ENCODE measurements at places on chromosomes 2 and 18.

DNA sequence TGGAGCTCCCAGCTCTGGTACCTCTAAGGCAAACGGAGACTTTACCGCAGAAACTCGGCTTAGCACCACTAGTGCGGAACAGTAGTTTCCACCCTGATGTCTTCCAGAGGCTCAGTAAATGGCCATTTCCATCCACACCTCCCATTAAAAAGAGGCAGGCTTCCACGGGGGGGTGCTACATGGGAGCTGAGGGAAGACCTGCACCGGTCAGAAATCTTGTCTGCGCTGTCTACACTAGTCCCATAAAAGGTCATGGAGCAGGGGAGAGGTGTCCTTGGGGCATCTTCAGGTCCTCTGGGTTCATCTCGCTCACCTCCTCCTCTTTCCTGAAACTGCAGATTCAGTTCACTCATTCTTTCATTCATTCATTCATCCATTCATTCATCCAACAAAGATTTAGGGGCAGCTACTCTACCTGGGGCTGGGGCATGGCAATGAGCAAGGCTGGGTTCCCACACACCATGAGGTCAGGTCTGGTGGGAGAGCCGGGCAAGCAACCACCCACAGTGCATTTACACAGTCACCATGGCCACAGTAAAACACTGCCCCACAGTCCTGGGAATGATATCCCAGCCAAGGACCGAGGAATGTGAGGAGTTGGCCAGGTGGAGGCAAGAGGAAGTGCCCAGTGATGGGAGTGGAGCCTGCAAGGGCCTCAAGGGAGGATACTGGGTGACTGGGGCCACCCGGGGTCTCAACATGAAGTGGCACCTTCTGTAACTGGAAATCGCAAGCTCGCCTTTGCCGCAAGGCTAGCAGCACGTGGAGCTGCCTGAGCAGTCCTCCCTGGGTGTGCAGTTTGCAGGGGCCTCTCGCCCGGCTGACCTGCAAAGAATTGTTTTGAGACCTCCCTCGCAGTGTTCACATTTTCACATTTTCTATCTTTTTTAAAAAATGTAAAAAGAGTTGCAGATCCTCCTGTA is 180.2 kb upstream of the RAB6C start:
- no peak for DNase-seq

GRCh38 chr18:72460210-72460680 is 83.9 kb downstream of the CBLN2 start:
- DNase-seq = no peak

DNA sequence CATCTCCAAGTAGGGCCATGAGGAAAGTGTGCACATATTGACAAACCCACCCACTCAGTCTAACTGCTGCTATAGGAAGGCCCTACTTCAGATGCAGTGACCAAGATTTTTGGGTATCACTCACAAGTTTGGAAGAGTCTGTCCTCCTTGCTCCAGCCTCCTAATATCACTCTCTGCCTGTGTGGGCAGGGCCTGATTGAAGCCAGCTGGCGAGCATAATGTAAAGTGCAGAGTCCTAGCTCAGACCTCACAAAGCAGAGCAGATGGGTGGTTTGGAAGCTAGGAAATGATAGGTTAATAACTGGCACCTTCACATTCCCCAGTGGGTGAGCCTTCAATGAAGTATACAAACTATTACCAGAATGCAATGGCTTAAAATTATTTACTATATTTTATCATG is 11.2 kb upstream of the SULT1C3 start:
- DNase-seq = no peak

DNA sequence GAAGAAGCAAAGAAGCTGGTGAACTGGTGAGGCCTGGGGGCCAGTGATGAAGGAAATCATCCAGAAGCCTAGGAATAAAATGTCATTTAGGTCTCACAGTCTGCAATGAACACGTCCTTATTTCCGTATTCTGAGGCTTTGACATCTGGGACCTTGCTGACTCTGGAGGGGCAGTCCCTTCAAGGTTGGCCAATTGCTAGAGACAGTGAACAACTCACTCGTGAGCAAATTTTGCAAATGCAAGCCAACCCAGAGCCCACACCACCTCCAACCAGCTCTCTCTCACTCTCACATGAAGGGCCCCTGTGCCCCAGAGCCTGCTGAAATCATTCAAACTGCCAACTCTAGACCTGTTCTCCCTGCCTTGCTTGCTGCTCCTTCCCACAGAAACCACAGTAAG is 279.1 kb upstream of the LYPD1 start:
- no peak for DNase-seq

- no peak for DNase-seq
These were observed 36.0 kb downstream of the ANKRD29 start for GRCh38 chr18:23626451-23627279.

- DNase-seq = no peak
These were observed 53.9 kb downstream of the PRKRA start for GRCh38 chr2:178397002-178397605.

DNA sequence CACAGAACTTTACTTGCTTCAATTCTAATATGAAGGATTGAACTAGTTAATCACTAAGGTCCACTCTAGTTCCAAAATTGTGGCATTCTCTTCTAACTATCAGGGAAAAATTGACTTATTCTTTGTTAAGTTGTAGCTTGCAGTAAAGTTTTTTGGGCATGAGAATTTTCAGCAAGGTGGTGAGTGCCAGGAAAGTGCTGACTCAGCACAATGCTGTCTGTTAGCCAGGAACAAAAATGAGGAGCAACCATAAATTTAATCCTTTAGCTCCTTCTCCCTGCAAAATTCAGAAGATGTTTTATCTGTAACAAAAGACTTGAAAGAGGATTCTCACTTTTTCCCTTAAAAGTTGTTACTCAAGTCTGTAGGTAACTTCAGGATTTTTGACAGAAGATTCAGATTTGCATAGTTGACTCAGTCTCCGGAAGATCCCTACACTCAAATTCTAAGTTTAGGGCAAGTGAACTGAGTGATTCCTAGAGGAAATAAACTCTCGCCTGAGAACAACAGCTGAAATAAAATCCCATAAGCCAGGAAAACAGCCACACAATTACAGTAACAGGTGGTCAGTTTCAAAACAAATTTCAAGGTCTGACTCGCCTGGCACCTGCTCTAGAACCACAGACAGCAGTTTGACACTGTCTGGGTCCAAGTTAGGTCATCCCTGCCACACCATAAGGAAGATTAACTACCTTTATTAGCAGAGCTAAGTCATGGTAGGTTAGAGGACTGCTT is 20.2 kb upstream of the DARS1 start:
- DNase-seq = no peak

GRCh38 chr18:42105394-42105793 is 150.4 kb downstream of the PIK3C3 start:
- no peak for DNase-seq

- DNase-seq = no peak
These were observed 79.5 kb upstream of the ALPP start for GRCh38 chr2:232299084-232299483.

GRCh38 chr2:112272669-112273068 is 2.7 kb upstream of the ZC3H6 start:
- DNase-seq = no peak

GRCh38 chr2:71564361-71564760 is 111.0 kb downstream of the DYSF start:
- no peak for DNase-seq

- DNase-seq = no peak
These were observed 33.0 kb downstream of the ADI1 start for GRCh38 chr2:3486047-3487027.

DNA sequence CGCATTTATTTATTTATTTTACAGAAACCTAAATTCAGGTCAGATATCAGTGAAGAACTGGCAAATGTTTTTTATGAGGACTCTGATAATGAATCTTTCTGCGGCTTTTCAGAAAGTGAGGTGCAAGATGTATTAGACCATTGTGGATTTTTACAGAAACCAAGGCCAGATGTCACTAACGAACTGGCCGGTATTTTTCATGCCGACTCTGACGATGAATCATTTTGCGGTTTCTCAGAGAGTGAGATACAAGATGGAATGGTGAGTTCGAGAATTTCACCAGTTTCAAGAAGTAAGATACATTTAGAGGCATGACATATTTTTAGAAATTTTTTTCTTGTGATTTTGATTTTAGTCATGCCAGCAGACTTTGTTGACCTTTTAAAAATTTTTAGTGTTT is 4.6 kb downstream of the CDCA7 start:
- no peak for DNase-seq

DNA sequence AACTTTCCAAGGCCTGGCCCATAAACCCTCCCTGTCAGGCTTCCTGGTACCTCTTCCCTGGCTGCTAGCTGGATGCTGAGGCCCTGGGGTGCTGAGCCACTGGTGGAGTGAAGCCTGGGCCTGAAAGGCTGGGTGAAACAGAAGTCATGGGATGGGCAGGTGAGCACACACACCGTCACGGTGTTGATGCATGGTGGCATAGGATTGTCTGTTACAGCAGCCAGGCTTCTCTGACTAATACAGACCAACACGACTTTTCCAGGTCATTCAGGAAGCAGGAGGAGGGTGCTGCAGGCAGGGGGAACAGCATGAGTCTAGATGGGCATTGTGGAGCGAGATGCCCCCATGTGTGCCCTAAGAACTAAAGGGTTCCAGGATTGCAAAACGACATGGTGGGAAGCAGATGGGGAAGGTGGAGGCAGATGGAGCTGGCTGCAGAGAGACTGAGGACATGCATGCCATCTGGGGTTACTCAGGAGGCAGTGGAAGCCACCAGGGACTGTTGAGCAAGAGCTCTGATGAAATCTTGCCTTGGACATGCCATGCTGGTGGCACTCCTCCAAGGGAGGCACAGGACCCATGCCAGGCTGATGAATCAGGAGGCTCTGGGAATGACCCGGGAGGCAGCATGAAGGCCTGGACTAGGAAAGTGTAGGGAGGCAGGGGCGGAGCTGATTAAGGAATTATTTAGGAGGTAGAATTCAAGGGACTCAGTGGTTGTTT is 480.9 kb downstream of the TSN start:
- DNase-seq = no peak

GRCh38 chr2:231039821-231040364 is 2.6 kb downstream of the C2orf72 start:
- DNase-seq = no peak

DNA sequence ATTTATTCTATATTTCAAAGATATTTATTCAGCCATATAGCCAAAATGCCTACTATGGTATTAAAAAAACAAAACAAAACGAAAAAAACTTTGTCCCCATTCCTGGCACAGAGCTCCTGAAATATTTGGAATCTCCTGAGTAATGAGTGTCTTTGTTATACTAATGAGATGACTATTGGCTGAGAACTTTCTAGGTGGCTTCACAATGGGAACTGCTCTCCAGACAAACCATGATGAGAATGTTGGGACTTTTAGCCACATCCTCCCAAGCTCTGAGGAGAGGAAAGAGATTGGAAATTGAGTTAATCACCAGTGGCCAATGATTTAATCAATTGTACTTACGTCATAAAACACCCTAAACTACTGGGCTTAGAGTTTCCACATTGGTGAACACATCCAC is 631.8 kb upstream of the SETBP1 start:
- DNase-seq = no peak

DNA sequence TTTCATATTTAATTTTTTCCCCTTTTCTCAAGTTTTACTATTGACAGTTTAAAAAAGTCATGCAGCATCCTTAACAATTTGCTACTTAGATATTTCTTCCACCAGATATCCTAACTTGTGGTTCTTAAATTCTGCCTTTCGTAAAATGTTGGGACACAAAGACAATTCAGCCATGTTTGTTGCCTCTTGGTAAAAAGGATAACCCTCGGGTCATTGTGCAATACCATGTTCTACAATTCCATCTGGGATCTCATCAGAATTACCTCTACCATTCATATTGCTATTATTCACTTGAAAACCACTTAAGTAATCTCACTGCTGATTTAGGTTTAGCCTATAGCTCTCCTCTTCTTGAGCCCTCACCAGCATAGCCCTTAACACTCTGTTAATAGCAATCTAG is 13.2 kb upstream of the REG1B start:
- no peak for DNase-seq

Measured in esophagus muscularis mucosa (tissue), 4 donors.